ENCODE measurements at places on chromosomes 2 and 18.
A peak's percentile ranks its signal among the peaks of the same experiment; 100 is the strongest.

DNA sequence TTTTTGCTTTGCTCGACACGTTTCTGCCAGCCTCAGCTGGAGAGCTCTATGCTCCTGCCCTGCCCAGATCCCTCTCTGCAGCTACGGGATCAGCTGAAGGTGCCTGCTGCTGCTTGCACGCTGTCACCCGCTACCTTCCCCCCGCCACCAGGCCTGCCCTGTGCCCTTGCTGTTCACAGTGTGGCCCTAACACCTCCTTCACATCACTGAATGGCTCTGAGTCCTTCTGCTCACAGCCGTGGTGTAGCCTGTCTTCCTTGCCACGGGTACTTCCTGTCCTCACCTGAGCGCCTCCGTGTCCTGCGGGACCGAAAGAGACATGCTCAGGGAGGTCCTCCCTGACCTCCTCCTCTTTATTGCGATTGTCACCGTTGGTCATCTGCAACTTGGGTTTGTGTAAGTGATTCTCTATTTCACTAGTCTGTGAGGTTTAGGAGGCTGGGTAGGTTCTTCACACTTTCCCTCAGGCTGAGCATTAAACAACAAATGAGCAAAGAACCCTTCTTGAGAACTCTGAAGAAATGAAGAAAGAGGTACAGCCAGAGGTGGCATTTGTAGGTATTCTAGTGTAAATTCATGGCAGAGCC lies 127.5 kb downstream of the NCK2 start:
- DNase-seq, result no peak

GRCh38 chr18:62091487-62092120 lies 95.3 kb downstream of the PIGN start:
- DNase-seq, result no peak

DNA sequence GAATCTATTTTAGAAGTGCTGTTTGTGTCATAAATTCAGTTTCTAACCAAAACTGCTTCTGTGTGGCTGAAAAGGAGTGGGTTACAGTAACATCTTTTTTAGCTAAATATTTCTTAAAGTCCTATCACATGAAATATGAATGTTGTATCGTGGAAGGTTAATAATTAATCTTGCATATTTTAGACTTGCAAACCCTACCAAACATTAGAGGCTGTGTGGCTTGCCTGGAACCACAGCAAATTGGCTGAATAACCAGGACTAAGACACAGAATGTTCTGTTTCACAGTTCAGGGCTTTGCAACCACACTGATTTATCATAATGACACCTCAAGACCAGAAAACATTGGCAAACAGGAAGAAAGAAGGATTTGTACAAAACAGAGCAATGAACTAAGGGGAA lies 208.9 kb upstream of the CNTNAP5 start:
- no peak for DNase-seq

- peak; percentile 15 for DNase-seq
These were observed 879.0 kb downstream of the CBLN2 start for GRCh38 chr18:71665131-71665530.

- peak; percentile 8 for DNase-seq
These were observed 45.2 kb downstream of the NCK2 start for GRCh38 chr2:105789745-105790460.

GRCh38 chr18:9319333-9319732 lies 15.2 kb upstream of the TWSG1 start:
- DNase-seq, result no peak

GRCh38 chr2:127408807-127409099 lies 9.5 kb upstream of the PROC start:
- DNase-seq, result no peak

GRCh38 chr2:177547122-177547521 lies 154.5 kb downstream of the AGPS start:
- DNase-seq, result no peak

- no peak for DNase-seq
These were observed 477.9 kb downstream of the KCNJ3 start for GRCh38 chr2:155176345-155176744.

DNA sequence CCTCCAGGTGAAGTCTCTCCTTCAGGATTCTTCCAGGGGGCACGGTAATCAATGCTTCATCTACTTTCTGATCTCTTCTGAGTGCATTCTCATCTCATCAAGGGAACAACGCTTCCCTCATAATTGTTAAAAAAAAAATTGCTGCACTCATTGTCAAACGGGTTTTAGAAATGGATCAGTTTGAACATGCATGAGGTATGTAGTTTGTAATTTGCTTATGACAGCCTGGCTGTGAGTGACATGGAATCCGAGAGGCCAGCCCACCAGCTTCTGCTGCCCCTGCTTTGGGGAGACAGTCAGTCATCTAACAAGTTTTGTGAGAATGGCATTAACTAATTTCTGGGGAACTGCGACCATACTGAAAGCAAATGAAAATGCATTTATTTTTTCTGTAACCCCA lies 791.9 kb upstream of the SOX11 start:
- no peak for DNase-seq

DNA sequence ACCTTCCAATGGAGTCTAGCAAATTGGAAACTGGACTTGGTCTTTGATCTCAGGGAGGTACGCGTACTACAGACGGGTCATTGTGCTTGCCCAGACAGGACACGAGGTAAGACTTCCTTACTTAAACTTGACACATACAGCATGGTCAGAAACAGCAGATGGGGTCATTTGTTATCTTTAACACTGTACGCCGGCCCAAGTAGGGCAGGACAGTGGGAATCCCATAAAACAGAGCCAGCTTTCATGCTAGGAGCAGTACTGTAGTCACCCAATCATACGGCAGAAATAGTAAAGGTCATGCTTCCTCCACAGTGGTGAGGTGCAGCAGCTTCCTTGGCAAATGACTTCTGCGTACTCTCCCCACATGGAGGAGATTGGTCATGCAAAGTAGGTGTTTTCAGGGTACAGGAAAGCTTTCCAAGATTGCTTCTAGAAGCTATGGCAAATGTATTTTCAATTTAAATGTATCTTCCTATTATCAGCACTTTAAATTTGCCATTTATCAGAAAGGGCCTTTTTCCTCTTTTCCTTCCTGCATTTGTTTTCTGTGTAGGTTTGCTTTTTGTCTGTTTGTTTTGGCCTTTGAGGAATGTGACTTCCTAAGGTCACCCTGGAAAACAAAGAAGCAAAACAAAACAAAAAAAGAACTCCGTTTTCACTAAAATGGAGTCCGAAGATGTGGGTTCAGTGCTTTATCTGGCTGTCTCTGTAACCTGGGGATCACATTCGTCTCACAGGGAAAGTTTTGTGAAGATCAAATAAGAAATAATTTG lies 74.0 kb upstream of the DSG1 start:
- DNase-seq, result no peak

- DNase-seq, result no peak
These were observed 21.2 kb downstream of the ACTR3 start for GRCh38 chr2:113910967-113911678.

- DNase-seq, result no peak
These were observed 123.8 kb downstream of the ARL4C start for GRCh38 chr2:234373060-234373459.

GRCh38 chr2:34899079-34899478 lies 1300.0 kb upstream of the FAM98A start:
- DNase-seq, result no peak

DNA sequence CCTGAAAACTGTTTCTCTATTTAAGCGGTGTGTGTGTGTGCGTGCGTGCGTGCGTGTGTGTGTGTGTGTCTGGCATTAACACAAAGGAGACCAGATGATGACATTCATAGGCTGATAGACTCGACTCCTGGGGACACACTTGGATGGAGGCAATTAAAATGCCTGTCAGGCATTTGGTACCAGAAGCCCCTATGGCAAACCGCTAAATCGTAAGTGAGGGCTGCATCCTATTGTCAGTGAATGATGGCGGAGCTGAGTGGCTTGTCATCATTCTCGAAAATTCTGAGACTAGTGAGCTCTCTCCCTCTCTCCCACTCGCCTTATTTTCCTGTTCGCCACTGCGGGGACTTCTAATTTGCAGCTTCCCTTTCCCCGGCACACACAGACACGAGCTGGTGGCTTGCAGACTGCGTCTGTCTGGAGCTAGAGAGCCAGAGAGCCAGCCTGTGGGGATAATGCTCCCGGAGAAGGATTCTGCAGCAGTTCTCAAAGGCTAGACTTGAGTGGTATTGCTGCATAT lies 155.4 kb downstream of the MAP2 start:
- no peak for DNase-seq

- peak; percentile 59 for DNase-seq
These were observed 189.9 kb upstream of the TANK start for GRCh38 chr2:160970052-160970965.

DNA sequence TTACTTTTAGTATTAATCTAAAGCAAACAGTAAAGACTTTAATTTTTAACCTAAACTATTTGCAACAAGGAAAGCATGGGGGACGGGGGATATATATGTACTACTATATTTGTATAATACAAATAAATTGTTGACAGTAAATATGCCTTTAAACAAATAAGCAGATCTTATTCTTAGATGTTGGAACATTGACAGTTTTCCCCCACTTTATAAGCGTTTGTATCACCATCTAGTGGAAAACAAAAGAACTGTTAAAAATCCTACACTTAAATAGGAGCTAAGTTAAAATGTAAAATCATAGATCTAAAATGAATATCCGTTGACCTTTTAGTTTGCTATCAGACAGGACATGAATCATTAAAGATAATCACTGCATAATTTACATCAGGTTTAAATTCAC lies 50.0 kb downstream of the RBBP8 start:
- DNase-seq, result peak; percentile 8

DNA sequence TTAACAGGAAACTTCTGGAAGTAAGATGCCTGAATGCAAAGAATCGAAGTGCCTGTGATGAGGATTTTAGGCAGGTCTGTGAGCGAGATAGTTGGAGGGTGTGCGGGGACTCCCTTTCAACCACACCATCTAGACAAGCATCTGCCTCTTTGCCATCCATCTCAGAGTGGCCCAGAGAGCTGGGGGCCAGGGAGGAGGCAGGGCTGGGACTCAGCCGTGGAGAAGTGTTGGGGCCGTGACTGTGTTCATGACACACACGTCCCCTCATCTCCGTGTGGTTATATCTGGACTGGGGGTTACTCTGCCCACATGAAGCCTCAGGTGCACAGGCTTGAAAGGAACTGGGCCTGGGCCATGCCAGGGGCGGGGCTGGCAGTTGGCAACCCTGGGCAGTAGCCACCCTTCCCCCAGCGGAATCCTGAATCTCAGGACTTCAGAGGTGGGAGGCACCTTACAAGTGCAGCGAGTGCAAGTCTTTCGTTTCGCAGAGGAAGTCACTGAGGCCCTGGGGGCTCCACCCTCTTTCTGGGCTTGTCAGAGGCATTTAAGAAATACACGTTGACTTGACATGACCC lies 112.5 kb downstream of the SLC4A3 start:
- no peak for DNase-seq

- DNase-seq, result no peak
These were observed 49.9 kb upstream of the TMEM18 start for GRCh38 chr2:727071-727470.

DNA sequence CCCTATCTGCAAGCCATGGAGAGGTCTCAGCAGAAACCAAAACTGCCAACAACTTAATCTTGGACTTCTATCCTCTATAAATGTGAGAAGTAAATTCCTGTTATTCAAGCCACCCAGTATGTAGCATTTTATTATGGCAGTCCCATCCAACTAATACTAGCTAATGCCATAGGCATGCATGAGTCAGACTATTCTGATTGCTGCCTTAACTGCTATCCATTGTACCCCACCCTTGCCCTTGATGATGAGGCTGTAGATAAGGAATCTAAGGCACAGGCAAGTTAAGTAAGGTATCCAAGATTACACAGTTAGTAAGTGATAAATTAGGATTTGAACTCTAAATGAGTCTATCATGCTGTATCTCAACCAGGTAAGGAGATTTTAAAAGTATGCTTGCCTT lies 223.0 kb downstream of the UBE2E3 start:
- peak; percentile 11 for DNase-seq

DNA sequence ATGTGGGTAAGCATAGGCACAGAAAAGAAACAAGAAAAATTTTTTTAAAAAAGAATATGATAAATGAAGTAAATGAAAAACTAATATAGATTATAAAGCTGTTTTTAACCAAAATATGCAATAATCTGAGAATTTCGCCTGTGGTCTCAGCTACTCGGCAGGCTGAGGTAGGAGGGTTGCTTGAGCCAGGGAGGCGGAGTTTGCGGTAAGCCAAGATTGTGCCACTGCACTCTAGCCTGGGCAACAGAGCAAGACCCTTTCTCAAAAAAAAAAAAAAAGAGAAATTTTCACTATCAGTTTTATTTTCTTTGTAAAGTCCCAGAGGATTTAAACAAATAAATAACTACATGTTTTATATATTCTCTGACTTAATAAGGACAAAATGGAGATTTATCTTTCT lies 47.3 kb downstream of the DHX57 start:
- no peak for DNase-seq

GRCh38 chr2:240918258-240919091 lies 12.3 kb downstream of the CROCC2 start:
- no peak for DNase-seq

GRCh38 chr2:161871113-161871512 lies 202.9 kb downstream of the DPP4 start:
- DNase-seq, result no peak

DNA sequence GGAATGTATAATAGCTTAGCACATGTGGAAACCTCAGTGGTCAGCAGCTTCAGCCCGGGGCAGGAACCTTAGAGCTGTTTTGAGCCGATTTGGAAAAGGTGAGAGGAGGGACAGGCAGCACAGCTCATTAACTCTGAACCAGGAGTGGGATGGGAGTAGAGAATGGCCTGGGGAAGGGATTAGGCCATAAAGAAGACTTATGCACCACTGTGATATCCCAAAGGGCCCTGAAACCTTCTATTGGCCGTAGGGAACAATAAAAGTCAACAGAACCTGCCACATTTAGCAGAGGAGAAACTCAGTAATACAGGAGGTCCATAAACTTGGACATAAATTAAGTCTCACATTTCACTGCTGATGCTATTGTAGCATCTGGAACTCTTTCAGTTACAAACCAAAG lies 124.2 kb upstream of the REV1 start:
- DNase-seq, result no peak

- no peak for DNase-seq
These were observed 38.0 kb downstream of the SIGLEC15 start for GRCh38 chr18:45863469-45863868.

DNA sequence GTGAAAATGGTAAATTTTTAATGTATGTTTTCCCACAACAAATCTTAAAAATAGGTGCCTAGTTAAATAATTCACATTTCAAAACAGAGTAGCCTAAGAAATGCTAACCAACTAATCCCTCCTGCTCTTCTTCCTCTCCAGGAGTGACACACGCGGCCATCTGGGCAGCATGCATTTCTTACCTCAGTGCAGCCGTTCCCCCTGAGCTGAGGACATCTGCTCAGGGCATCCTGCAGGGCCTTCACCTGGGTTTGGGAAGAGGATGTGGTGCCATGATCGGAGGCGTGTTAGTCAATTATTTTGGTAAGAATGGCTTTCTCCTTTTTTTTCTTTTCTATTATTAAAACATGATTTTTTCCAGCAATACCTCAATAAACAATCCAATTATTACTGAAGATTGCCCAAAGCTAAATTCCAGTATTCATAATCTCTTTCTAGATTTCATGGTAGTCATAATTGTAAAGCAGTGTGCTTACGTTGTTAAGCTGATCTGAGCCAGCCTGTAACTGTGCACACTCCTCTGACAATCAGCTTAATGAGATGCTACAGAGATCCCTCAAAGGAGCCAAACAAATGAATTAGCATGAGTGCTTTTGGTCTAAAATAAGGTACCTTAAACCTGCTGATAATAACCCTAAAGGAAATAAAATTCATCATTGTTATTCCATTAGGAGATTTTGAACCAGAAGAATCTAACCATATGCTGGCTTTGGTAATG lies 45.8 kb downstream of the NEMP2 start:
- DNase-seq, result no peak

Data from AG04450 (cell line).